ENCODE measurements at places on chromosomes 4 and X.

DNA sequence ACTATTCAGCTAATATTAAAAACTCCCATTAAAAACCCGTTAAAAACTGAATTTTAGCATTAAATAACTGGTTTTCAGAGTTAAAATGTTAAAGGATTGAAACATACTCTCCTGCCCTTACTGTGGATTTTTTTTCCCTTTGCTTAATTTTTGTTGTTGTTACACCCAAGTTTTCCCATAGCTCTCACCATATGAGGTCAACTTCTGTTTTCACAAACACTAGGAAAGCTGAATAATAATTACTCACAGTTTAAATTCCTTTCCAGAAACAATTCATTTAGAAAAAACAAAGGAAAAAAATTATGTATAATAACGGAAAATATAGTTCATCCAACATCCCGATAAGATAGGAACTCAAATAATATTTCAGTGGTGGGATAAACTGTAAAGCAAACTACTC lies 129.0 kb downstream of the PPP3CA start:
- DNase-seq, result no peak

- no peak for DNase-seq
Observed at GRCh38 chr4:32790803-32791202, 2070.6 kb downstream of the PCDH7 start.

GRCh38 chr4:177008071-177008835 lies 215.5 kb upstream of the VEGFC start:
- no peak for DNase-seq

DNA sequence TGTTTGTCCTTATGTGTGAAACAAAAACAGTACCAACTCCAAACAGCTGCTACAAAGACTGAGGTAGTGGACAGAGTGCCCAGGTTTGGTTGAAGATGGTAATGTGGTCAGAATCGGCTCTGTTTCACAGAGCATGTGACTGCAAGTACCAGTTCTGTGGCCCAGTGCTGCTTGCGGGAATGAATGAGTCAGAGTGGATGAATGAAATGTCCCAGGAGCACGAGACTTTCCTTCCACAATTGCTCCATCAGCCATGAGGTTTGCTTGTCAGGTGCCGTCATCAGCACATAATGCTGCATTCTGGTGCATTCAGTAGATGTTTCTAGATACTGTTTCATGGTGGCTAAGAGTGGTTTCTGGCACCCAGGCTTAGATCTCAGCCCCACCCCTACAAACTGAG lies 84.2 kb downstream of the GPR143 start:
- no peak for DNase-seq

GRCh38 chrX:121823406-121823805 lies 776.0 kb downstream of the GLUD2 start:
- no peak for DNase-seq

DNA sequence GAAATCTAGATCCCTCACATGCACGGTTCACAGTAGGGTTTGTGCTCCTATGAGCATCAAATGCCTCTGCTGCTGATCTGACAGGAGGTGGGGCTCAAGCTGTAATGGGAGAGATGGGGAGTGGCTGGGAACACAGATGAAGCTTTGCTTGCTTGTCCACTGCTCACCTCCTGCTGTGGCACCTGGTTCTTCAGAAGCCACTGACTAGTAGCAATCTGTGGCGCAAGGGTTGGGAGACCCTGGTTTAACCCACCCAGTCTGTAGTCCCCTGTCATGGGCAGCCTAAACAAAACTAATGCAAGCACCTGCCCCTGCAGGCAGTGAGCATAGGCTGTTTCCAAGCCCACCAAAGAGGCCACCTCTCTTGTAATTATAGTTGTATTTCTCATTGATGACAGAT lies 116.6 kb downstream of the SHOX start:
- no peak for DNase-seq

DNA sequence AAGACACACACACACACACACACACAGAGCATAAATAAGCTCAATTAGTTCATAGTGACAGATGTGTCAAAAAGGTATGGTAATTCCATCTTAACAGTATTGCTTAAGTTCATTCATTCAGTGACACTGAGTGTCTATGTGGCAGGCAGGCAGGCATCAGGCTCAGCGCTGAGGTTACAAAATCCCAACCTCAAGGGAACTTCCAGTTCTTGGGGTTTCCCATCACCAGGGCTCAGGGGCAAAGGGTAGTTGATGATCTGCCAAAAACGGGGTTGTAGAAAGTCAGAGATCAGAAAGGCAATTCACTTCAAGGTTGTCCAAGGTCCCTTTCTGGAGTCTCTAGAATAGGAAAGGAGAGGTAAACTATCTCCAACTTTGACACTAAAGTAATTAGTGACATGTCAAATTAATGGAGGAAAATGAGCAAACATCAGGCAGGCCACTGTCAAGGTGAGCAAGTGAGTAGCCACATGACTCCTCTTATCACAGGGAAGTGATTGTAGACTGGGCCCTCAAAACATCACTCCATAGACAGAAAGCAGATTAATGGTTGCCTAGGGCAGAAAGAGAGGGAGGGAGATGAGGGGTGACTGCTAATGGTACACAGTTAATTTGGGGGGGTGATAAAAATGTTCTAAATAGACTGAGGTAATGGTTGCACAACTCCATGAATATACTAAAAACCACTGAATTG lies 41.8 kb downstream of the GPC4 start:
- no peak for DNase-seq

GRCh38 chrX:120795301-120795700 lies 80.4 kb downstream of the CT47B1 start:
- DNase-seq, result no peak

DNA sequence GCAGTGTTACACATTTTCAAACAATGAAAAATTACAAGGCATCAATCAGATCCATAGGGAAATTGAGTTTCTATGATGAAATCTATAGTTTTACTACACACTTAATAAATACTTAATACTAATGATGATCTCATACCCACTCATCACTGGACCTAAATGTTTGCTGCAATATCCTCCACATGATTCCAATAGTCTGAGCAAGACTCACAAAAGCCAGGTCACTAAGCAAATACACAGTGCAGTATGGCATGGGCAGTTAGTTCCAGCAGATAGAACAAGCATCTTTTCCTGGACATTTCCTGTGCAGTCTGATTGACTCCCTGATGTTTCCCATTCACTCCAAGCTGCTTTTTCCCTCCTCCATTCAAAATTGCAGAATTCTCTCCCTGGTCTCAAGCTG lies 109.0 kb upstream of the ATOH1 start:
- DNase-seq, result no peak

GRCh38 chr4:156223985-156224384 lies 270.3 kb upstream of the CTSO start:
- no peak for DNase-seq

- DNase-seq, result no peak
Observed at GRCh38 chr4:21469438-21470300, 478.9 kb downstream of the KCNIP4 start.

- no peak for DNase-seq
Observed at GRCh38 chrX:37776987-37777325, 2.9 kb upstream of the CYBB start.

DNA sequence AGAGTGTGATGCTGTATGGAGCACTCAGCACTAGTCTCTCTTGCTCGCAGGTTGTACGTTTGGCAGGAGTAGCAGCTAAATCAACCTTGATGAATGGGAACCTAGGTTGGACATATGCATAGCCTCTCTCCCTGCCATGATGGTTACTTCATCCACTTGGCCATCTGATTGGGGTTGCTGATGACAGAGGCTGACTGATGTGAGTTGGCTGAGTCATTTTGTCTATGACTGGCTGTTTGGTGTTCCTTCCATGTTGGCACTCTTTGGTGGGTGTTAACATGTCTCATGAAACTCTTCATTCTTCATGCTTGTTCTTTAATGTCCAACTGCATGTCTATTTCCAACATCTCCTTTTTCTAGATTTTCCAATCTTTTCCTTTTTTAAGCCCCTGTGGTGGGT lies 31.6 kb upstream of the SPARCL1 start:
- no peak for DNase-seq

DNA sequence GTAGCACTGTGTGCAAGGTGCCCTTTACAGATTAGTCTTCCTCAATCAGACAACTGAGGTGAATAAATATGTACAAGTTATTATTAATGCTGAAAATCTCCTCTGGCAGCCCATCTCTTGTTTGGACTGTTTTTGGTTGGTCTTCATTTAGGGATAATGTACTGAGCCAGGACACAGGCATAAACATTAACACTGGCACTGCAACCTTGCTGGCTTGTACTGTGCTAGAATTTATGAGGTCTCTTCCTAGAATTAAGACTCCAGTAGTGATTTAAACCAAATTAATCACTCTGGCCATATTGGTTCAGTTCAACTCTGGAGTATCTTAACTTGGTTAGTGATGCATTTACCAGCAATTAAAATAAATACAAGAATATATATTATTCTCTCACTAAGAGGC lies 244.7 kb upstream of the GK2 start:
- DNase-seq, result no peak

DNA sequence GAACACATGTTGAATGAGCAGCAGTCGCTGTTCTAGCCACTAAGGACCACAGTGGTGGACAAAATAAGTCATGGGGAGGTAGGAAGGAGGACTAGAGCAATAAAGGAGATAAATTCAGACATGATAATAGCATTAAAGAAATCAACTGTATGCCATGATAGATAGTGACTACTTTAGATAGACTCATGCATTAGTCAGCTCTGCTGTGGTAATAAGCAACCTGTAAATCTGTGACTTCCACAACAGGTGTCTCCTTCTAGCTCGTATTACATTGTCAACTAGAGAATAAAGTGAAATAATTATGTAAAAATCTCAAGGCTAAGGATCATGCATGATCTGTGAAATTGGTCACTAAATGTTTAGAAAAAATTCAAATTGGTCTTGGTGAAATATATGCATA lies 77.9 kb downstream of the WWC2 start:
- no peak for DNase-seq

DNA sequence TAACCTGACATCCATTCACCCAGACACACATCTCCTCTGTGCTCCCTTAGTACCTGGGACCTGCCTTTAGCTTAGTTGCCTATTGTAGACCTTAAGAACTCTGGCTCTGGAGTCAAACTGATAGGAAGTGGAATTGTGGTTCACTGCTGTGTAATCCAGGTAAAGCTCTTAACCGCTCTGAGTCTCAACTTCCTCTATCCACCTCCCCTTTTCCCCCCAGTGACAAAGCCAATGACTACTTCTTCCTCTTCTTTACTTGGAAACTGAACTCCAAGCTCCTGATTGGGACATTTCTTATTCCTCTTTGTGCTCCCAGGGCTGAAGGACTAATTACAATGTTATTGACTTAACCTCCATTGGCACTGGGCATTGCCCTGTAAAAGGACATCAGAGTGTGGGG lies 94.1 kb downstream of the DRD5 start:
- DNase-seq, result no peak

- DNase-seq, result no peak
Observed at GRCh38 chrX:123830309-123830708, 29.5 kb upstream of the XIAP start.

DNA sequence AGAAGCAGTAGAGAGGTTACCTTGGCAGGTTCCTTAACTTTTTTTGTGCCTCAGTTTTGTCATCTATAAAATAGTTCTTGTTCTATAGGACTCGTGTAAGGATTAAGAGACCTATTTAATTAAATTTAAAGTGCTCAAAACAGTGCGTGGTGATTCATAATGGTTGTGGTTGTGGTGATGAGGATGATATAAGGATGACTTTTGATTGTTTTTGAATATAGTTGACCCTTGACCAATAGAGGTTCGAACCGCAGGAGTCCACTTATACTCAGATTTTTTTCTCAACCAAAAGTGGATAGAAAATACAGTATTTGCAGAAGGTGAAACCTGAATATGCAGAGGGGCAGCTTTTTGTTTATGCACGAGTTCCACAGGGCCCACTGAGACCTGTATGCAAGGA lies 14.6 kb downstream of the SMAD1 start:
- no peak for DNase-seq

- DNase-seq, result no peak
Observed at GRCh38 chr4:99815597-99816011, 1.0 kb upstream of the DAPP1 start.

- no peak for DNase-seq
Observed at GRCh38 chr4:4270529-4270928, 19.4 kb downstream of the LYAR start.

Data from CD4-positive, alpha-beta T cell (primary cell).